Sciatic nerve (tissue), 2 donors: ENCODE measurements at places on chromosomes 4 and X. TPM values are rescaled to one million over a fixed set of nuclear protein-coding genes. Genes with fewer than 3 reads are reported as not detected.

DNA sequence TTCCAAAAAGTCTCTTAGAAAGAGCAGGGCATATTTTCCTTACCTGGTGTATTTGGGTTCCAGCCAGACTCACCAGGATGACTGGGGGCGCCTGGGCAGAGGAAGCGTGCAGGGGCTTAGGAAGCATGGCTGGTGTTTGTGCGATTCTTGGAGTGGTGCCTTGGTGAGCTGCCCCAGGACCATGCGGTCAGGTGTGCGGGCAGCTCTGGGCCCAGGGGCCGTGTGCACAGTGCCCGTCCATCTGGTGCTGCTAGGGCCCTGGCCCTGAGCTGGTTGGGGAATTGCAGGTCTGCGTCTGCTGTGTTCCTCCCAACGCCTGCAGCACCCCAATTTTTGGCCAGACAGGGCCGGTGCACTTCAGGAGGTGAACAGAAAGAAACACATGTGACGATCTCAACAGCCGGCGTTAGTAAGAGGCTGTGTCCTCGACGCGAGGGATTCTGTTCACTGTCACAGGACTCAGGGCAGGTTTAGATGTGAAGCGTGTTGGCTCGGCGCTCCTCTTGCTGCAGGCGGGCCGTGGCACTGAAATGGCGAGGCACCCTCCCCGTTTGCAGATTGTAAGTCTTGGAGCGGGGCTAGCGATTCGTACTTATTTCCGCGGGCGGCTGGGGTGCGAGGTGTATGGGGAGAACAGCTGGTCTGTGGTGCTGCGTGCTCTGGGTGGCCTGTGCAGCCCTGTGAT is 15.2 kb downstream of the RGS12 start:
- peak; percentile 53 for DNase-seq

GRCh38 chr4:112153211-112153791 is 8.0 kb downstream of the FAM241A start:
- no peak for DNase-seq

- DNase-seq: no peak
These were observed 3.1 kb downstream of the UBL4A start for GRCh38 chrX:154483325-154483724.

DNA sequence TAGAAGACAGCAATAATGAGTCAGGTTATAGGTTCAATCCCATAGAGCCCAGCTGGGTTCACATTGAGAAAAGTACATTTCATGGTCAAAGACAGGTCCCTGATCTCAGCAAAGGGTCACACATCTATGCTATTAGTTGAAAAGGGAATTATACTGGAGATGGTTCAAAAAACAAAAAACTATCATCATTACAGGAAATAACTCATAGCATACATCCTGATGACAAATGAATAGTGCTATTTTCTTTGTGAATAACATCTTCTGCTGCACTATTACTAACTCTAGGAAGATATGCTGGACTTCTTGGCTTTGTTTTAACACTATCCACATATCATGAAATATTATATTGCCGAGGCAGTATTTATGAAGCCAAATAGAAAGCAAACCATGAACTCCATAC is 202.5 kb upstream of the MAB21L2 start:
- DNase-seq: no peak

- no peak for DNase-seq
These were observed 126.9 kb upstream of the DCLK2 start for GRCh38 chr4:149951152-149951900.

- DNase-seq: no peak
These were observed 100.9 kb upstream of the ATP6AP2 start for GRCh38 chrX:40479777-40480318.

GRCh38 chr4:7823416-7823824 is 116.2 kb downstream of the AFAP1 start:
- DNase-seq: no peak

GRCh38 chrX:95662200-95662599 is 1022.4 kb upstream of the DIAPH2 start:
- no peak for DNase-seq

- no peak for DNase-seq
These were observed 75.8 kb downstream of the EVC2 start for GRCh38 chr4:5632571-5632970.

- no peak for DNase-seq
These were observed 42.8 kb upstream of the CCSER1 start for GRCh38 chr4:90084277-90084966.

DNA sequence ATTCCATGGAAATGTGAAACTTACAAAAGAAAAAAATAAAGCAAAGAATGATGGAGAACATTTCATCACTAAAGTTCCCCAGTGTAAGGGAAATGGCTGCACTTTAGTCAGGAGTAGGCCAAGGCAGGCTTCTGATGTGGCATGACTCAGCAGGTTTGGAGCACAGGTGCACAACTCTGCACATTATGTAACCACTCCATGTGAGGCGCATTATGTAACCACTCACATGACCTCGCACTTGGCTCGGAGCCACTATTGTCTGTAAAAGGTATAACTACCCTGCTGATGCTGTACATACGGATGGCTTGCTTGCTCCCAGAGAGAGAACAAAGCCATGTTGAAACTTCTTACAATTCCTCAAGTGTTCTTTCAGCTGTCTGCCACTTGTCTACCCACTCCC is 727.6 kb downstream of the TRAM1L1 start:
- no peak for DNase-seq

DNA sequence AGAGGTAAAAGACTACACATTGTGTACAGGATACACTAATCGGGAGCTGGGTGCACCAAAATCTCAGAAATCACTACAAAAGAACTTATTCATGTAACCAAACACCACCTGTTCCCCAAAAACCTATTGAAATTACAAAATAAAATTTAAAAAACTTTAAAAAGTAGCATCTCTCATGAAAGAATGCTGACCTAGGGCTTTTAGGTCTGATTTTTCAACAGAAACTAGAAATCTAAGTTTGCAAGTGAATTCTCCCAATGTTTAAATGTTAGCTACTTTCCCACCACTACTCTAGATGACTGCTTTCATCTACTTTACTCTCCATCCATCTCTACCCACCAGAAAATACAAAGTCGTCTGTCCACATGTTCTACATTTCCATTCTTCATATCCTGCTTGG is 1447.7 kb downstream of the RPA4 start:
- DNase-seq: no peak

DNA sequence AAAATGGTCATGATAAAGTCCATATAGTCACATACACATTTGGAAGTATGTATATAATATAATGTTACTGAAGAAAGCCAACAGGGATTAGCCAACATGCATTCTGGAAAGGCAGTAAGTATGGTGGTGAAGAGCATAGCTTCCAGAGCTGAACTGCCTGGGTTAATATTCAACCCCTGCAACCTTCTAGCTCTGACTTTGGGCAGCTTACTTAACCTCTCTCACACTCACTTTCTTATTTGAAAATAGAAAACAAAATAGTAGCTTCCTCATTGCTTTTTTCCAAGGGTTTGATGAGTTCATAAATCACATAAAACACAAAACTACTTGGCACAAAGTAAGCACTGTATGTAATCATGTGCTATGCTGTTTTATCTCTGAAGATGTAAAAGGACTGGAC is 216.4 kb downstream of the CHIC2 start:
- DNase-seq: no peak

DNA sequence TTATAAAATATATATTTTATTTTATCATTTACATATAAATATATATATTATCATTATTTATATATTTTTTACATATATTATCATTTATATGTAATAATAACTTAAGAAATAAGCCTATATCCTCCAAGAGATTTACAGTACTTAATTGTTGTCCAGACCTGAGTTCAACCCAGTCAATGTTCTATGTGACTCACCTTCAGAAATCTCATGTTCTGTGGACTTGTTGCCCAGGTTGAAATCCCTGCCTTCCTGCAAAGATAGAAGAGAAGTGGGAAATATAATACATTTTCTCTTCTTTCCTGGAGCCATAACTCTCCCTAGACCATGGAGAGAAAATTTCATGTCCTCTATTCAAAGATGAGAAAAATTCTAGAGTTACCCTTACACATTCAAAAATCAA is 247.3 kb downstream of the PARM1 start:
- DNase-seq: no peak

- no peak for DNase-seq
These were observed 104.3 kb upstream of the CITED1 start for GRCh38 chrX:72409993-72410392.

- DNase-seq: no peak
These were observed 5.1 kb downstream of the P2RY4 start for GRCh38 chrX:70254909-70255308.

DNA sequence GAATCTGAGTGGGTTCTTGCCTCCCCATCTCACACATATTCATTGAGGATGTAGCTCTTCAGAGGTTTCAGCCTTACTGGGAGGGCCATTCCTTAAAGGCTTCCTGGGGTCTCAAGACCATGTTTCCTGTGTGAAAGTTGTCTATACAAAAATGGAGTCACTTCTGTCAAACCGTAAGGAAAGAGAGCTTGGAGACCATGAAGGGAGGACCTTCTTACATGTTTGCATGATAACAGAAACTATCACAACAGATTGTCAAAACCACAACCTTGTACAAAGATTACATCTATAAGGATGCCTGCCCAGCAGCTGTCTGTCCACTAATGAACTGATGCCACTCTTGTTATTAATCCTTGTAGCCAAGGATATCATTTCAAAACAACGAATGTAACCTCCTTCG is 139.3 kb downstream of the PDE5A start:
- no peak for DNase-seq

DNA sequence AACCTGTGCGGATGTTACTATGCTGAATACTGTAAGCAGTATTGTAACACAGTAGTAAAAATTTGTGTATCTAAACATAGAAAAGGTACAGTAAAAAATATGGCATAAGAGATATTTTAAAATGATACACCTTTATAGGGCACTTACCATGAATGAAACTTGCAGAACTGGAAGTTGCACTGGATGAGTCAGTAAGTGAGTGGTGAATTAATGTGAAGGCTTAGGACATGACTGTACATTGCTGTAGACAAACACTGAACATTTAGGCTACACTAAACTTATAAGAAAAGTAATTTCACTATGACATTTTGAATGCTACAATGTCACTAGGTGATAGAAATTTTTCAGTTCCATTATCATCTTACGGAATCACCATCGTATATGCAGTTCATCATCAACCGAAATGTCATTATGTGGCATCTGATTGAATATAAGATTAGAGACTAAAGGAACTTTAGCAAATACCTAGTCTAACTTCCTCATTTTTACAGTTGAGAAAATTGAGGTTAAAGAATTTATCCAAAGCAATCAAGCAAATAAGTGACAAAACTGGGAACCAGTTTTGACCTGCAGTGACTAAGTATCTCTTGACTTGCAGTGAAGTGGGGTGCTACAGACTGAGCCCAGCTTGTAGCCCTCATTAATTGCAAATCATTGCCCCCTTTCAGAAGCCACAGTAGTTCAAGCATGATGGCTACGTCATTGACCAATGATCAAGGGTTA is 55.3 kb downstream of the EGF start:
- DNase-seq: no peak

DNA sequence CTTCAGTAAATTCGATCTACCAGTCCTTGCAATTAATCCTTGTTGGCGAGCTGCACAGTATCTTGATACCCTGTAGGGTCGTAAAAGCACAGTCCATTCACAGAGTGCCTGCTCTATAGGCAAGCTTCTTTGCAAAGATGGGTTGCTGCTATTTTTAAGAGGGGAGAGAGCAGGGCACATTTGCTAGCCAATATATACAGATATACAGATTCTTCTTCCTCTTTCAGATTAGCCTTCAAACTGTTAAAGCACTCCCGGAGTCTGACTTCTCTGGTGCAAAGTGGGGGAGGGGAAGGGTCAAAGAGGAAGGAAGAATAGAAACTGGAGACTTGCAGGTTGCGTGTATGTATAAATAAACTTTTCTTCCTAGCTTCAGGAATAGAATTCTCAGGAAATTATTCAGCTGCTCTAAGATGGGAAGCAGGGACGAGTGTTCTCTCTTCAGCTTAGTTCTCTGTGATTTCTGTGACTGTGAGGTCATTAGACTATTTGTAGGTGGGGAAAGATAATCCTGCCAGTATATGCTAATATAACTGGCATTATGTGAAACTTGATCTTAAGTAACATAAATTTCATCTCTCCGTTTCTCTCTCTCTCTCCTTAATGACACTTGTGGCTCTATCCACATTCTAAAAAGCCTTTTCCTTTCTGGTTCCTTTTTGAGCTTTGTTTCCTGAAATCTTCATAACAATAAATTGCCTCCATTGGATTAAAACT is at the start of gene CYSLTR1:
Gene CYSLTR1, minus strand, starts transcription at position 242 of the 717 bp plus-strand sequence. CDS start 53,865 bp downstream, outside the sequence.
- DNase-seq: no peak

DNA sequence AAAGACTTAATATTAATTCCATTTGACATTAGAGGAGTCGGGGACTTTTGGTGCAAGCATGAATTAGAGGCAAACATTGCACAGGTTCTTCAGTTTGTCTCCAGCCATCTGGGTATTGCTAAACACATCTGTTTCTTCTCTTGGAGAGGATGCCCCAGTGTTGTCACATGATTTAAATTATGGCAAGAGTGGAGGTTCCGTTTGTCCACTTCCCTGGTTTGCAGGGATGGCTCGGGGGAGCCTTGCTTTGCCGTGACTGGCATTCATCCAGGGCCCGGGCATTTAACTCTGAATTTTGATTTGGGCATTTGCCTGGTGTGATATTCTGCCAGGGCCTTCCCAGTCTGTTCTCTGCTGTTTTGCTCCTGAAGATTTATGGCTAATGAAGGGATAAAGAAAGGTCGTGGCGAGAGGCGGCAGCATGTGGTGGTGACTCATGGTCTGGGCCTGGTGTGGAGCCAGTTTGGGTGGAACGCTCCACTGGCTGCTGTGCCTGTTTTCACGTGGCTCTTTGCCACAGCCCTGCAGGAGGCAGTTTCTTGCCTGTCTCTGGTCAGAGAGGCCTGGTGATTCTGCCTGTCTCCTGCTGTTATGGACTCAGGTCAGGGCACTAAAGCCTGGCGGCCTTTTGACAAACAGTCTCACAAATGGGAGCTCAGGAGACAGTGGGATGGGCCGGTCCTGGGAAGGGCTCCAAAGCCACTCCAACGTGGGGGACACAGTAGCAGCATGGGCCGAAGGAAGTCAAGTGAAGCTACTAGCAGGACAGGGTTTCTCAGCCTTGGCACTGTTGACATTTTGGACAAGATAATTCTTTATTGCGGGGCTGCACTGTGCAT is 99.4 kb upstream of the PGRMC2 start:
- DNase-seq: peak; percentile 92

- no peak for DNase-seq
These were observed 621.9 kb downstream of the TECRL start for GRCh38 chr4:63787326-63787725.

- no peak for DNase-seq
These were observed 793.3 kb upstream of the MAGEB2 start for GRCh38 chrX:29422034-29422433.

CT47B1 gene
- total RNA-seq: not detected

GEMIN8 gene
- 33.6 TPM for total RNA-seq

PPBP gene
- 10.9 TPM for total RNA-seq

BEND2 gene
- not detected for total RNA-seq

LEF1 gene
- 10.7 TPM for total RNA-seq

PDE5A gene
- 55.8 TPM for total RNA-seq

NOCT gene
- 4.1 TPM for total RNA-seq

PAGE5 gene
- total RNA-seq: not detected

NPY5R gene
- total RNA-seq: 0.36 TPM

HEPH gene
- 21.2 TPM for total RNA-seq

CTAG1B gene
- not detected for total RNA-seq
